ENCODE measurements at places on chromosomes 11 and 22.

- DNase-seq: no peak
Measured at GRCh38 chr11:45892856-45893255, 7.4 kb downstream of the MAPK8IP1 start.

- no peak for DNase-seq
Measured at GRCh38 chr11:19880088-19880345, 167.4 kb downstream of the NAV2 start.

GRCh38 chr11:106076171-106076918, 802 bp downstream of the KBTBD3 start:
- DNase-seq: no peak

DNA sequence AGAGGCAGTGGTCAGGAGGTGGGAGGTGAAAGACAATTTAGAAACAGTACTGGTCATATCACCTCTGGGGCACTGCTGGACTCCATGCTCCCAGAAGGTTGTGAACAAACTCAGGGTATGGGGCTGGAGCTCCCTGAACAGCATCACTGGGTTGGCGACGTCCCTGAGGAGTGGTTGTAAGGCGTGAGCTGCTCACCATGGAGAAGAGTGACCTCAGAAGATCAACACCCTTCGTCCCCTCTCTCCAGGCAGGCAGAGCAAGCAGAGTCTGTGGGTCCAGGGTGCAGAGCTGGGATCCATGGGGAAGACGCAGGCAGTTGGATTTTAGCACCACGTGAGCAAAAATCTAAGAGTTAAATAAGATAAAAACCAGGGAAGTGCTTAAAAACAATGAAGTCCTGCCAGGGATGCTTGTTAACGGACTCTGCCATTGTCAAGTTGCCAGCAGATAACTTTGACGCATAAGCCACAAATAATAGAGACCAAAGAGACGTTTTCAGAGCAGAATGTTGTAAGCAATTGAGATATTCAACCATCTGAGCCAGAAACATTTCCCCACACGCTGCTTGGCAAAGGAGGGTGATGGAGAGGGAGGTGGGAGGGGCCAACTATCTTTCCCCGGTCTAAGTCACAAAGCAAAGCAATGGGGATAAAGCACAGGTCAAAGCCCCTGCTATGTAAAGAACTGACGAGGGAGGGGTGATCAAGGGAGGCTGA, 13.6 kb downstream of the PNPLA5 start:
- DNase-seq: no peak

DNA sequence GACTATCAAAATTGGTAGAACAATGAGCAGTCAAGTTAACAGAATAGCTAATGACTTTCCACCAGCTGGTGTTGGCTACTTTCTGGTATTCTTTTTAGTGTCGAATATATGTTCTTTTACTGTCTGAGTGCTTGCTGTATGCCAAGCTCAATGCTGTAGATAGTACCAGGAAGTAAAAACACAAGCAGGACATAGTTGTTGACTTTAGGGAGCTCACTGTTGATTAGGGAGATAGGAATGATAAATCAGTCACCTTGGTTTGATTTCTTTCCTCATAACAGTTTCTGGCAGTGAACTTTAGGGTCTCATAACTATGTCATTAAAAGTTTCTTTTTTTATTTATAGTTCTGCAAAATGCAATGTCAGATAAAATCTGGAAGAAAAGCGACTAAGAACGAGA, 9.0 kb downstream of the HMGXB4 start:
- no peak for DNase-seq

- DNase-seq: no peak
Measured at GRCh38 chr11:69000391-69000790, 12.7 kb downstream of the MRGPRF start.
